ENCODE measurements at places on chromosomes 16 and 17.

DNA sequence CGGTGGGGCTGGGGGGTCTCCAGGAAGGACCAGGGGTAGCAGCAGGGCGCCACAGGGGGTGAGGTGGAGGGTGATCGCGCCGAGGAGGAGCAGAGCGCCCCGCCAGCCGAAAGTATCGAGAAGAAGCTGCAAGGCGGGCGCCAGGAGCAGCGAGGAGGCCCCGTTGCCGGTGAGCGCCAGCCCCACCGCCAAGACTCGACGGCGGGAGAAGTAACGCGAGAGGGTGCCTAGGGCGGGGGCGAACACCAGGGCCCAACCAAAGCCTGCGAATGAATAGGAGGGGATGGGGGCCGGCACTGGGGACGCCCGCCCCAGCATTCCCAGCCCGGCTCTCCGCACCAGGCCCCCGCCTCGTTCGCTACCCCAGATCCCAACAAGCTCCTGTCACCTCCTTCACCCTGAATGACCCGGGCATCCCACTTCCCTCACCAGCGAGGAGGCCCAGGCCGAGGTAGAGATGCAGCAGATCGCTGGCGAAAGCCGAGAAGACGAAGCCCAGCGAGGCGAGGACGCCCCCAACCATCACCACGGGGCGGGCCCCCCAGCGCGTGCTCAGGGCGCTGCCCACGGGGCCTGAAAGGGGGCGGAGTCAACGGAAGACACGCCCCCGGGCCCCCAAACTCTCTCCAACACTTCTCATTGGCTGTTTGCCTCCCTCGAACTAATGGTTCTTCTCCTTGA, 1.3 kb downstream of the SLC16A11 start:
- DNase-seq, result no peak

- no peak for DNase-seq
Measured at GRCh38 chr16:81384006-81384405, 60.6 kb upstream of the CMIP start.

DNA sequence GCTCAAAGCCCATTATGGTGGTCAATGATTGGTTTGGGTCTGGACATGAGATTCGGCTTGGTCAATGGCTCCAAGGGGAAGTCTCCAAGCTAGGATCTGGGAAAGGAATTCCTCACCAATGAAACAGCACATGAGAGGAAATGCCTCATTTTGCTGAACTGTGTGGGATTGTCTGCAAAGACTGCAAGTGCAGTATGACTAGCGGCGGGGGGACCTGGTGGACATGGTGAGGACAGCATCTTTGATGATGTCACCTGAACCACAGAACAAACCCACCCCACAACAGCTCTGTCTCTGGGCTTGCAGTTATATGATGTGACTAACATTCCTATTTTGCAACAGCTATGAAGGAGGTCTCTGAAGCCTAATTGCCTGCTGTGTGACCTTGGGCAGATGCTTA, 50.6 kb upstream of the NKD1 start:
- DNase-seq, result no peak

DNA sequence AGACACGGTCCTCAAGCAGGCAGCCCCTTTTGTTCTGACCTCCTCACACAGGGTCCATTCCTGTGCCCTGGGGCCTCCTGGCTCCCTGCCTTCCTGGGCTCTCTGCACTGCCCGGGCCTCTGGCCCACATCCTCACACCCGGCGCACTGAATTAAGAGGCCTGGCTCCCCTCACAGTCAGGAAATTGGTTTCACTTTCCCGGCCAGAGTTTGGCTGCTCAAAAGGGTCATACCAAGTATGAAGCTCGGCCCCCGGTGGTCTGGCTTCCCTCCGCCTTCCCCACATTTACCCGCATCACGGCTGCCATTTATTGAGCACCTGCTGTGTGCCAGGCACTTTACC, 220.0 kb downstream of the NTN1 start:
- DNase-seq, result no peak

Data from stimulated activated CD4-positive, alpha-beta T cell treated with anti-CD3 and anti-CD28 coated beads, TNF-alpha, amount 100 ng/mL, for 4 hours (primary cell).